Bronchial epithelial cell (primary cell): ENCODE measurements at places on chromosomes 5 and 9.

DNA sequence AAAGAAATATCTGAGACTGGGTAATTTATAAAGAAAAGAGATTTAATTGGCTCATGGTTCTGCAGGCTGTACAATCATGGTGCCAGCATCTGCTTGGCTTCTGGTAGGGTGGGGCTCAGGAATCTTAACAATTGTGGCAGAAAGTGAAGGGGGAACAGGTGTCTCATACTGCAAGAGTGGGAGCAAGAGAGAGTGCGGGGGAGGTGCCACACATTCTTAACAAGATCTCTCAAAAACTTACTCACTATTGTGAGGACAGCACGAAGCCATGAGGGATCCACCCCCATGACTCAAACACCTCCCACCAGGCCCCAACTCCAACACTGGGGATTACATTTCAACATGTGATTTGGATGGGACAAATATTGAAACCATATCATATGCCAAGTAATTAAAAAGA is 70.1 kb upstream of the PANK3 start:
- DNase-seq: peak; percentile 54

- DNase-seq: no peak
These were observed 31.6 kb upstream of the GARNL3 start for GRCh38 chr9:127232833-127233549.

DNA sequence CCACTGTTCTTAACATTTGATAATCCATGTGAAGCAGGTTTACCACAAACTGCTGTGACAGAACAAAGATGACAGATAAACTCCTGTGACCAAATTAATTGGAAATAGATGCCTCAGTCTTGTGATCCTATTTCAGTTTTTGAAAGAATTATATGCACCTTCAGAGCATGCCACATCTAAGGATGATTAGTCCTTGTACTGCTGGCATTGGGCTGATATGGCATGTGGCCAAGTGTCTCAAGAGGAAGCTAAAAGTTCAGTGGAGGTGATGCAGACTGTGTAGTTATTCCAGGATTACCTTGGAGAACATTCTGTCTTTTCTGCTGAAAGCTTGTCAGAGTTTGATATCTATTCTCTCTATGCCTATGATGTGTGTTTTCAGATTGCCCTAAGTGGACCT is 314.4 kb upstream of the EFNA5 start:
- DNase-seq: peak; percentile 31

GRCh38 chr5:67259548-67260215 is 63.1 kb upstream of the CD180 start:
- DNase-seq: peak; percentile 53

- DNase-seq: no peak
These were observed 58.4 kb downstream of the DAPK1 start for GRCh38 chr9:87556039-87556438.

- no peak for DNase-seq
These were observed 268.2 kb downstream of the TMEM167A start for GRCh38 chr5:82808960-82809359.

DNA sequence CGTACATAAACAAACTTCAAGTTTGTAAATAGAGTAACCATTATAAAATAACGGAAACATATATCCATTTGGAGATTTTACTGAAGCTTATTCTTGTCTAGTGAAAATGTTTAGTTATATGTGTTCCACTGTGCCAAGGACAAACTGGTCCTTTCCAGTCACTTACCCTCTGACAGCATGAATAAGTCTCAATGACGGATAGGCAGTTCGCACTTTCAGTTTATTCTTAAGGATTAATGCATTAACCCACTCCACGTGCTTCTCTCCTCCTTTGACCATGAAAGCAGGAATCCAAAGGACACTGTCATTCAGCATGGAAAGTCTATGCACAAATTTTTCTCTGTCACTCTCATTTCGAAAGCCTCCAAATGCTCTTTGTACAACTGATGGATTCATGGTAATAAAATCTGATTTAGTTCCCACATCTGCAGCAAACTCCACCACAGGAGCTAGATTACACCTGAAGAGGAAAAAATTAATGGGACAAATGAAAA is 47.1 kb downstream of the ST8SIA4 start:
- DNase-seq: no peak

- DNase-seq: no peak
These were observed 59.5 kb downstream of the FAM78A start for GRCh38 chr9:131216806-131217205.

GRCh38 chr5:33166522-33166921 is 274.2 kb upstream of the TARS1 start:
- DNase-seq: no peak
